KG1 (cell line): ENCODE measurements at places on chromosomes 12 and 14.

DNA sequence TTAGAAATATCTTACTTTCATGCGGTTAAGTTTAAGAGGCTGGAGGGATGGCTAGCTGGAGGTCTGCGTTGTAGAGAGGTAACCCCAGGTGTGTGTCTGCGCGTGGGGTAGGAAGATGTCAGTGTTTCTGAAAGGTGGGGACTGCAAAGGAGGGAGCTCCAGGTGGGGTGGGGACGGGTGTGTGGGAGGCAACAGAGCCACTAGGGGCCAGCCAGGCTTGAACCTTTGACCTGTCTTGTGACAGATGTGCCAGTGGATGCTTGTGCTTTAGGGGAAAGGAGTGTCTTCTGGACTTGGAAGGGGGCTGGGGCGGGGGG, 841 bp downstream of the GLI1 start:
- no peak for DNase-seq

GRCh38 chr12:120474616-120474960, 5.0 kb upstream of the SRSF9 start:
- DNase-seq = no peak

DNA sequence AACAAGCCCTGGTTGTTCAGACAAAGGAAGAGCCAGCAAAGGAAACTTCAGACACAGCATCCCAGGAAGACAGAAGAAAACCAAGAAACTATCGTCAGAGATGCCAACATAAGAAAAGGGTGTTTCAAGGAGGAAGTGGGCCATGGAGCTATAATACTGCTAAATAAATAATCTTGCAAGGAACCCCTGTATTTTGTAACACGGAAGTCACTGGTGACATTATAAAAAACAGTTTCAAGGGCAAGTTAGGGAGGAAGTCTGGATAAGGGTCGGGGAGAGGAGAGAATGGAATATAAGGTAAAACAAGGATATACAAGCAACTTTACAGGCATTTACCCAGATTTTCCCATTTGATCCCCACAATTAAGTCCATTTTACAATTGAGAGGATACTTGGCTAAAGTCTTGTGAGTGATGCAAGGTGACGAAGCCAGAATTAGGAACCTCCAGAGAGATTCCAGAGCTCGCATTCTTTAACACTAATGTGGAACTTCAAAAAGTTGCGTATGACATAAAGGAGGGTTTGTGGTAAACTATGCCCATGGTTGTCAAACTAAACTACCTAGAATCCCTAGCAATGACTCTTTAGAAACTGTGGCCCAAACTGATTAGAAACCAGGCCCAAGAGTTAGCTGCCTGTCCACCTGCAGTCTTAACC, 46.4 kb downstream of the PPM1H start:
- DNase-seq = no peak

DNA sequence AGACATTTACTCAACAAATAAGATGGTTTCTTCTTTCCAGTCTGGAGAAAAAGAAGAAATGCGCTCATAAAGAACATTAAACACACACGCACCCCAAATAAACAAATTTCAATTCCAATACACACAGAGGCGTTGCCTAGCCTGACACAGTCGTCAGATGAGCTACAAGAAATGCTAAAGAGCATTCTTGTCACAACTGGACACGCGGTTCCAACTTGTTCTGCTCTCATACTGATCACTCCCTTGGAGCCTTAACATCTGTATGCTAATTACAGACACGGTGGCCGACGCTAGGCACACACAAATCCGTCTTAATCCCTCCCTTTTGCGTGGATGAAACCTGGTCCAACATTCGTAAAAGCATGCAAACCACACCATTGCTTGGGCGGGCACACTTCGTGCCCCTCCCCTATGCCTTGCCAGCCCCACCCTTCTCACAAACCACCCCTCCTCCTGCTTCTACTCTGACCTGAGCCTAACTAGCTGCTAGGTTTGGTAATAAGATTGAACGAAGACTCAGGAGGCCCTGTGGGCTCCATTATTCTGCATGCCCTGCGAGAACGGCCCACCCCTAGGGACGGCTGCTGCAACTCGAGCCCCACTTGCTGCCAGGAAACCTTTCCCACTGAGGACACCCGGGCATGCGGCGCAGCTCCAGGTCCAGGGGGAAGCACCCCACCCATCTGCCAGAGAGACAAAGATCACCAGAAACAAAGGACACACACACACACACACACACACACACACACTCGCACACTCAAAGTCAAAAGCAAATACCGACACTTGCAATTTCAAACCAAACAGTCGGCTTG, 1.2 kb downstream of the KCNK10 start:
- DNase-seq = no peak

DNA sequence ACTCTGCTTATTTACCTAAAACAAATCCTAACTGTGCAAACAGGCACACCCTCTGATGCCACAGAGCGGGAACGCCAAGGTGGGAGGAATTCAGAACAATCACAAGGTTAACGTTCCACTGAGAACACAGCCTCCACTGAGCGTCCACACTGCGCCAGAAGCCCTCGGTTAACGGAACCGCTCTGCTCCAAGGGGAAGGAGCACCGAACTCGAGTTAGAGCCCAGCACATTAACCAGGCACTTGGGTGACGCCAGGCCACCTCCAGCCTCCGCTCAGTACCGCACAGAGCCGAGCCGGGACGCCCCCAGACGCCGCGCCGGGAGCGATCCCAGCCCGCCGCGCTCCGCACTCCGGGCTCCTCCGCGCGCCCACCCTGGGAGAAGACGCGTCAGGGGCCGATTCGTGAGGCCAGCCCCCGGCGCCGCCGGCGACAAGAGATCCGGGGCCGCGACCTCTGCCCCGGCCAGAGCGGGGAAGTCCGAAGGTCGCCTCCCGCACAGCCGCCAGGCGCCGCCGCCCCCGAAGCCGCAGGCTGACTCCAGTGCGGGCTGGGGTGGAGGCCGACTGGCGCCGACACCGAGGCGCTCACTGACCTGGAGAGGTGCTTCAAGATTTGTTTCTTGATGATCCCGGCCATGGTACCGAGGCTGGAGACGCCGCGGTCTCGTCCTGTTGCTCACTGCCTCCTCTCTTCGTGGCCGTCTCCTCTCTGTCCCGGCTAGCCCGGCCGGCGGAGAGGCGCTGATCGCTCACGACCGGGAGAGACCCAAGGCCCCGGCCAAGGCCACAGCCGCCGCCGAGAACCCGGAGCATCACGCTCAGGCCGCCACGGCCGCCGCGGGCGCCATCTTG, 450 bp downstream of the BLTP3B start:
- DNase-seq = peak; percentile 46

- DNase-seq = no peak
Observed at GRCh38 chr12:50187084-50187900, 20.1 kb upstream of the CERS5 start.

DNA sequence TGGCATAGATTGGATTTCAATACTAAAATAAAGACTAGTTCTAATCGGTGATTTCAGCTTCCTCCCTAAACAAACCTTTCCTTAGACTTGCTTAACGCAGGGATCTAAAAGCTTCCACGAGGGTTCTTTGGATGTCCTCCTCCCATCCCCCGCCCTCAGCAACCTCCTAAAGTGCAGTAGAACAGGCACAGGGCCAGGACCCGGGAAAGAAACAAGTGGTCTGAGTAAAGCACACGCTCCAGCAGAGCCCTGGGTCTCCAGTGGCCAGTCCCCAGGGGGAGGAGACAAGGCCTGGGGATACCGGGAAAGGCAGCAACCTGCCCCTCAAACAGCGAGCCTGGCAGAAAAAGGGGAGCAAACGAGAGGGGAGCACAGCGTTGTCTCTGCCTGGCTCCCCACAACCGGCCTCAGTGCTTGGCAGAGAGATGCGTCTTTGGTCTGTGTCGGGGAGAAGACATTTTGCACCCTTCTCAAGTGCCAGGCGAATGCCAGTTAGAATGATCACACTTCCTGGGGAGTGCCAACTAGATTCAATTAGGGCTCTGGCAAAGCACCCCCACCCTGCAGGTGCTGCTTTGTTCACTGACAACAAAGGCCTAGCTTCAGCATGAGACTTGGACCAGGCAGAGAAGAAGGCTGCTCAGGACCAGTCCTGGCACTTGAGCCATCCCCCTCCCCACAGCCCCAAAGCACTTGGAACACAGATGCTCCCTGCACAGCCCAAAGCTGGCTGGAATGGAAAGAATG, 17.1 kb upstream of the SLC6A12 start:
- no peak for DNase-seq

GRCh38 chr12:47835006-47835830, 15.5 kb upstream of the HDAC7 start:
- DNase-seq = no peak
